ENCODE measurements at places on chromosomes 1 and 21.

GRCh38 chr1:169561692-169562091, 24.6 kb downstream of the F5 start:
- DNase-seq = no peak

DNA sequence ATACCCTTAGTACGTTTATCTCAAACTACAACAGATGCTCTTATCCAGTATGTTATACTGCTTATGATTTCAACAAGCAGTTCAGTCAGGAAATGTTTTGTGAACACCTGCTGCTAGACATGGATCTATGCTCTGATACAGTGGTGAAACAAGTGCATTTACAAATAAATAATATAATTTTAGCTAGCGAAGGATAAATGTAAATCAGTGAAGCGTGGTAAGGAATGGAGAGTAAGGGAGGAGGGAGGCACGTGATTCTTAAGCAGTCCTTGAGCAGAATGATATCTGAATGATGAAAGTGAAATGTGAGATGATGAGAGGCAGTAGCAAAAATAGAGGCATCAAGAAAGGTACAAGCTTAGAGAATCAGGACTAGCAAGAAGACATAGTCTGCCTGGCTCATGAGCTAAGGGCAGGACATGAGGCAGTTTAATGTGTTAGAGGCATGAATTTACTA, 6.3 kb downstream of the TSNAX start:
- DNase-seq = no peak

DNA sequence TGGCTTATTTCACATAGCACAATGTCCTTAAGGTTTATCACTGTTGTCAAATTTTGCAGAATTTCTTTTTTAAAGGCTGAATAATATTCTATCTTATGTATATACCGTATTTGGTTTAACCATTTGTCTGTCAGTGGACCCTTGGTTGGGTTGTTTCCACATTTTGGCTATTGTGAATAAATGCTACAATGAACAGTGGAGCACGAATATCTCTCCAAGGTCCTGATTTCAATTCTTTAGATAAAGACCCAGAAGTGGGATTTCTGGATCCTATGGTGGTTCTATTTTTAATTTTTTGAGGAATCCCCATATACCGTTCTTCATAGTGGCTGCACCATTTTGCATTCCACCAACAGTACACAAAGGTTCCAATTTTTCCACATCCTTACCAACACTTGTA, 5.8 kb upstream of the ZBTB17 start:
- no peak for DNase-seq

- peak; percentile 44 for DNase-seq
These were observed 9.1 kb downstream of the ITGB2 start for GRCh38 chr21:44911384-44912157.

GRCh38 chr1:180425952-180426351, 76.4 kb downstream of the ACBD6 start:
- no peak for DNase-seq

DNA sequence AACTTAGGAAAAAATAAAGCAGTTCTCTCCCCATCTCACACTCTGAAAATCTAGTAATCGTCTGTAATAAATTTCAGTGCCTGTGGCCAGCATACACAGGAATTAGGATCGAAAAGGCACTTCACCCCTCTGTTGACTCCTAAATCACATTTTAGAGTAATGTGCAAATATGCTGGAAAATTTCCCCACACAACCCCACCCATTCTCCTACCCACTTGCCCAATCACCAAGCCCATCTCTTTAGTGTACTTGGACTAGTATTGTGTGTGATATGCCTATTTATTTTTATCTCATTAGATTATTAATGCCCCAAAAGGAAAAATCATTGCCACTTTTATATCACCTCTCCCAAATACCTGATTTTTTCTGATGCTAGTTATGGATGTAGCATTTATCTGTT, 323.3 kb downstream of the ASTN1 start:
- DNase-seq = no peak

DNA sequence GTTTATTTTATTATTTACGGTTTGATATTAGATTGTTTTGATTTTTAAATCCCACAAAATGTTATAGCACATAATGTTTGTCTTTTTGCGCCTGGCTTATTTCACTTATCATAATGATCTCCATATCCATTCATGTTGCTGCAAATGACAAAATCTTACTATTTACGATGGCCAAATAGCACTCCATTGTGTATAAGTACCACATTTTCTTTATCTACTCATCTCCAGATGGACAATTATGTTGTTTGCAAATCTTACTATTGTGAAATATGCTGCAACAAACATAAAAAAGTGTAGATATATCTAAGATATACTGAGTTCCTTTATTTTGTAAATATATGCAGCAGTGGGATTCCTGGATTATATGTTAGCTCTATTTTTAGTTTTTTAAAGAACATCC, 1568.3 kb downstream of the AMY1C start:
- no peak for DNase-seq

GRCh38 chr21:42980312-42981213, 6.2 kb downstream of the PKNOX1 start:
- no peak for DNase-seq

GRCh38 chr1:87338566-87338965, 9.9 kb downstream of the LMO4 start:
- DNase-seq = no peak

DNA sequence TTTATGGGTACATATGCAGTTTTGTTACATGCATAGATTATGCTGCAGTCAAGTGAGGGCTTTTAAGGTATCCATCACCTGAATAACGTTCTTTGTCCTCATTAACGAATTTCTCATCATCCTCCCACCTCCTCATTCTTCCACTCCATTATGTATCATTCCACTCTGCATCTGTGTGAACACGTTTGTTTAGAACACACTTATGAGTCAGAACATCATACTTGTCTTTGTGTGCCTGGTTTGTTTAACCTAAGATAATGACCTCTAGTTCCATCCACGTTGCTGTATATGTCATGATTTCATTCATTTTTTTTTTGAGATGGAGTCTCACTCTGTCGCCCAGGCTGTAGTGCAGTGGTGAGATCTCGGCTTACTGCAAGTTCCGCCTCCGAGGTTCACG, 6.7 kb upstream of the MPC2 start:
- DNase-seq = no peak
